ENCODE measurements at places on chromosomes 16 and 17.

GRCh38 chr17:37708008-37708615, 36.7 kb downstream of the HNF1B start:
- no peak for DNase-seq

GRCh38 chr16:83115491-83116232, 488.9 kb downstream of the CDH13 start:
- DNase-seq: no peak

DNA sequence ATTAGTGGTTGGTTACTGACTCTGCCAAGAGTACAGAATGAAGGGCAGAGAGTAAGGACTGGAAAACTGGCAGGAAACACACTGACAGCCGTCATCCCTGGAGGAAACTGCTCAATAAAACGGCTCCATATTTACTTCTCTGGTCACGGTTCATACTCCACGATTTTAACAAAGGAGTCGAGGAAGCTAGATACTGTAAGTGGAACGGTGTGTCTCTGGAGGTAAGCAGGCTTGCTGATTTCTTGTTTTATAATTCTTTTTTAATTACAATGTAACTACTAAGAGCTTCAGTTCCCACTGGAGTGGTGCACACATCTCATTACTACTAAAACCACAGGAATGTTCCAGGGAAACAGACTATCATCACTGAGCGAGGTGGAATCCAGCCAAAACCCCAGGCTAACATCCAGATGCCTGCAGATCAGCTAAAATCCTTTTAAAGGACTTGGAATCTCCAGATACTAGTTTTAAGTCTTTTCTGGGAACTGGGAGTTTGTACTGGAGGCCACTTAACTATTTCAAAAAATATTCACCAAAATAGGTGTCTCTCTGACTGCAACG, 17.8 kb downstream of the SERPINF1 start:
- DNase-seq: no peak

GRCh38 chr17:14061666-14062560, 7.4 kb upstream of the COX10 start:
- DNase-seq: no peak

- DNase-seq: no peak
Observed at GRCh38 chr17:75365009-75365930, 40.2 kb downstream of the GRB2 start.

GRCh38 chr16:87689956-87690465, 75.8 kb downstream of the KLHDC4 start:
- no peak for DNase-seq

- no peak for DNase-seq
Observed at GRCh38 chr16:80518436-80518835, 22.4 kb upstream of the DYNLRB2 start.

- no peak for DNase-seq
Observed at GRCh38 chr16:30493941-30494488, 21.5 kb downstream of the ITGAL start.

- no peak for DNase-seq
Observed at GRCh38 chr17:49779739-49780231, 8.7 kb upstream of the KAT7 start.

- no peak for DNase-seq
Observed at GRCh38 chr16:14070555-14070876, 603 bp upstream of the MRTFB start.

GRCh38 chr16:85356157-85356556, 243.9 kb upstream of the CIBAR2 start:
- DNase-seq: no peak

DNA sequence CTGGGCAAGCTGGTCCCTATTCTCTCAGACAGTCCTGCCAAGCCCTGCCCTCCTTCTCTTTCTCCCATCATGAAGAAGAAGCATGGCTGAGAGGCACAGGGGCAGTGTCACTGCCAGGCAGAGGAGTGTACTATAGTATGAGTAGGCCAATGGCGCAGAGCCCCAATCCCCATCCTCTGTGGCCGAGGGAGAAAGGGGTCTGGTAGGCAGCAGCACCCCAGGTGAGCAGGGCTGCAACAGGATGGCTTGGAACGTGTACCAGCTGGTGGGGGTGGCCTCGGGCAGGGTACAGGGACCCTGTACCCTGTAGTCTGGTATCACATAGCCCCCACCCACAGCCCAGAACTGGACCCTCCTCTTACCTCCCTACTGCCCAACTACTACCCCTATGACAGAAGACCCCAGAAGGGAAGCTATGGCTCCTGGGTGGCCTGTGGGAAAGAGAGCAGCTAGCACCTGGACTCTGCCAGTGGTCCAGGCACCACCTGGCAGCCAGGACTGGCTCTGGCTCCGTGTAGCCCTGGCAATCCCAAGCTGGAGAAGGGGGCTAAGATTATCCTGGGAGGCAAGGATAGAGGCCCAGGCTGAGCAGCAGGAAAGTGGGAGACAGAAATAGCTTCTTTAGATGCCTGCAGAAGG, 4.4 kb downstream of the SMARCD2 start:
- no peak for DNase-seq

GRCh38 chr17:34578016-34578415, 1.4 kb upstream of the TMEM132E start:
- no peak for DNase-seq

GRCh38 chr17:79023886-79024771, at the start of gene C1QTNF1:
Gene C1QTNF1, plus strand, starts transcription at chr17:79024169. Its CDS starts 19,800 bp downstream, at chr17:79043969.
- DNase-seq: no peak

DNA sequence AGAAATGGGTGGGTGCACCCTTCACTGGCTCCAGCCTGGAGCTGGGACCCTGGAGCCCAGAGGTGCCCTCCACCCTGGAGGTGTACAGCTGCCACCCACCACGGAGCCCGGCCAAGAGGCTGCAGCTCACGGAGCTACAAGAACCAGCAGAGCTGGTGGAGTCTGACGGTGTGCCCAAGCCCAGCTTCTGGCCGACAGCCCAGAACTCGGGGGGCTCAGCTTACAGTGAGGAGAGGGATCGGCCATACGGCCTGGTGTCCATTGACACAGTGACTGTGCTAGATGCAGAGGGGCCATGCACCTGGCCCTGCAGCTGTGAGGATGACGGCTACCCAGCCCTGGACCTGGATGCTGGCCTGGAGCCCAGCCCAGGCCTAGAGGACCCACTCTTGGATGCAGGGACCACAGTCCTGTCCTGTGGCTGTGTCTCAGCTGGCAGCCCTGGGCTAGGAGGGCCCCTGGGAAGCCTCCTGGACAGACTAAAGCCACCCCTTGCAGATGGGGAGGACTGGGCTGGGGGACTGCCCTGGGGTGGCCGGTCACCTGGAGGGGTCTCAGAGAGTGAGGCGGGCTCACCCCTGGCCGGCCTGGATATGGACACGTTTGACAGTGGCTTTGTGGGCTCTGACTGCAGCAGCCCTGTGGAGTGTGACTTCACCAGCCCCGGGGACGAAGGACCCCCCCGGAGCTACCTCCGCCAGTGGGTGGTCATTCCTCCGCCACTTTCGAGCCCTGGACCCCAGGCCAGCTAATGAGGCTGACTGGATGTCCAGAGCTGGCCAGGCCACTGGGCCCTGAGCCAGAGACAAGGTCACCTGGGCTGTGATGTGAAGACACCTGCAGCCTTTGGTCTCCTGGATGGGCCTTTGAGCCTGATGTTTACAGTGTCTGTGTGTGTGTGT, 46.8 kb downstream of the IL21R start:
- DNase-seq: no peak

DNA sequence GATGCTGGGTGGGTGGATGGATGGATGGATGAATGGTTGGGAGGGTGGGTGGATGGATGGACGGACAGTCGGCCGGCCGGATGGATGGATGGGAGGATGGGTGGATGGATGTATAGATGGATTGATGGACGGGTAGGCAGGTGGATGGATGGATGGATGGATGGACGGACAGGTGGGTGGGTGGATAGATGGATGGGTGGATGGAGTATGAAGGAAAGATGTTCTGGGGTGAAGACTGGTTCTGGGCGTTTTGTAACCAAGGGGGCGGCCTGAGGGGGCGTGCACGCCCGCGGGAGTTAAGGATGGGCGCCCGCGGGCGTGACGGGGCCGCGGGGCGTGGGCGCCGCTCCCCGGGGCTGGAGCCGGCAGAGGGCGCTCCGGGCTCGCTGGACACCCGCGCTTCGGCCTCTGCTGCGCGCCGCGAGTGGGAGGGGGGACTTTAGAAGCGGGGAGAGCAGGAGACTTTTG, at the start of gene NECAB2:
Gene NECAB2 (plus strand): TSS at position 407 of the 468 bp plus-strand sequence. CDS start 405 bp downstream, outside the sequence.
- DNase-seq: no peak

- no peak for DNase-seq
Observed at GRCh38 chr16:22635357-22635761, 124.7 kb downstream of the NPIPB5 start.

DNA sequence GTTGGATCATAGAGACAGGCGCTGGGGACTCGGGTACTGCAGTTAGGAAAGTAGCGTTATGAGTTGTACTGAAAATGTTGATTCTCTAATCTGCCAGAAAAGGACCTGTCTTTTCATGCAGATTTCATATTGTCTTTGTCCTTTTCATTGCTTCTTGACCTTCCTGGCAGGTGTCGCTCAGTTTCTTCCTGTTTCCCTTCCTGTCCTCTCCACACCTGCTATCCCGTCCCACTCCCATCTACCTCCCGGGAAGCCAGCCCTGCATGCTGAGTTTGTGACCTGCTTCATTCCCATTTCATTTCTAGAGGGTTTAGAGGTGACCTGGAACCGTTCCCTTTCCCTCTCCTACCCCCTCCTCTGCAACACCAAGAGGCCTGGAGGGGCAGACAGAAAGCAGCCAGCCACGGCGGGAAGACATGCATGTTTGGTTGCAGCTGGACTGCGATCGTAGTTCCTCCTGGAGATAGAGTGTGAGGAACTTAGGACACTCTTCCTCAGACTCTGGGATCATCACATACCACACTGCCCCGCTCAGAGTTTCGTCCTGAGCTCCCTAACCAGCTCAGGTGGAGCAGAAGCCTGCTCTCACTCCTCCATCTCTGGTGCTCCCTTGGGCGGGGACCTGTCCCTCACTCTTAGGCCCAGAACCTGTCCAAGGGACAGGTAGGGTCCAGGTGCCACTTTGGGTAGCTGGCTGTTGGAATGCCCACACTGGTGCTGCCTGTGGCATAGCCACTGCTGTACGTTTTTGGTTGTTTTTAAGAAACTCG, 23.9 kb upstream of the ARHGAP23 start:
- DNase-seq: no peak

DNA sequence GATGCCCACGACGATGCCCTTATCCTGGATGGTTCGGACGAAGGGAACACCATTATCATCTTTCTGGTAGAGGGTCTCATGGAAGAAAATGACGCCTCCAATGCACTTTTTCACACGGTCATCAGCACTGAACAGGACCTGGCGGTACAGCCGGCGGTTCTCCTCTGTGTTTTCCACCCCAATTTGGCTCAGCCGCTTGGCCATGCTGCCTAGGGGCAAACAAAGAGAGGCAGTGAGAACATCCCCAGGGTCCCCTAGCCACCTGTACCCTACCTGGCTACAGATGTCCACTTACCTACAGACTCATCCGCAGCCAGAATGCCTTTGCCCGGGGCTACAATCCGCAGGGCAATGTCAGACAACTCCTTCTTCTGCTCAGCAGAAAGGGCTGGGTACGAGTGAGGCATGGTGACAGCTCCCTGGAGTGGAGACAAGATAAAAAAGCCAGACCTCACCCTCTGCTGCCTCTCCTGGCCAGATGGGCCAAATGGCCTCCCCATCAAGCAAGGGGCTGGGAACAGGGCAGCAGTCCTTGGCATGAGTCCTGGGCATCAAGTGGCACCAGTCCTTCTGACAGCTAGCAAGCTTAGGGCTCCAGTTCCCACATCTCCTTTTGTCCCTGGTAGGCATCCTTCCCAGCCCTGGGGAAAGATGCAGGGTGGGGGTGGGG, 1.4 kb downstream of the ALDOC start:
- DNase-seq: no peak

Data from effector memory CD4-positive, alpha-beta T cell (primary cell).